Retina (tissue), 1 donor: ENCODE measurements at places on chromosomes 16 and 17.
A peak's percentile ranks its signal among the peaks of the same experiment; 100 is the strongest.

GRCh38 chr16:77359065-77359502 is 75.8 kb downstream of the ADAMTS18 start:
- DNase-seq: no peak

DNA sequence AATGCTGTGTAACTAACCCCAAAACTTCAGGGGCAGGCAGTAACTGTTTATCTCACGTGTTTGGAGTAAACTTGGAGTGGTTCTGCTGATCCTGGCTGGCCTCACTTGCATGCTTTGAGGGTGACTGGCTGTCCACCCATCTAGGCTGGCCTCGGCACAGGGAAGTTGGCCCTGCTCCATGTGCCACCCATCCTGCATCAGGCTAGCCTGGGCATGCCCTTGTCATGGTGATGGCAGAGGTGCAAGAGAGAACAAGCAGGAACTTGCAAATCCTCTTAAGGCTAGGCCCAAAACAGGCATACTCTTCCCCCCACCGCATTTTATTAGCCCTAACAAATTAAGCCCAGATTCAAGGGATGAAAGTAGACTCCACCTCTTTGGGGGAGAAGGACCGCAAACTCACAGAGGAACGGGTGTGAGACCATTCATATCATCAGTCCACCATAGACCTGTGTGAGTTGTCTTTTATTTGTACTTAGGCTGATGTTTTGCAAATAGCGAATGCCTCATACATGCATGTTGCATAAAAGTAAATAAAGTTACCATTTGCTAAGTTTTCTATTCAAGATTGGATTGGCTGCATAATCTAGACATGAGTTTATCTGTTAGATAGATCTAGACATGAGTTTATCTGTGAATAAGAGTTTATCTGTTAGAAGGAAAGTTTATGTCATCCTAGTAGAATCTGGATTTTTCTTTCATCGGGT is 221.0 kb downstream of the CCDC182 start:
- no peak for DNase-seq

DNA sequence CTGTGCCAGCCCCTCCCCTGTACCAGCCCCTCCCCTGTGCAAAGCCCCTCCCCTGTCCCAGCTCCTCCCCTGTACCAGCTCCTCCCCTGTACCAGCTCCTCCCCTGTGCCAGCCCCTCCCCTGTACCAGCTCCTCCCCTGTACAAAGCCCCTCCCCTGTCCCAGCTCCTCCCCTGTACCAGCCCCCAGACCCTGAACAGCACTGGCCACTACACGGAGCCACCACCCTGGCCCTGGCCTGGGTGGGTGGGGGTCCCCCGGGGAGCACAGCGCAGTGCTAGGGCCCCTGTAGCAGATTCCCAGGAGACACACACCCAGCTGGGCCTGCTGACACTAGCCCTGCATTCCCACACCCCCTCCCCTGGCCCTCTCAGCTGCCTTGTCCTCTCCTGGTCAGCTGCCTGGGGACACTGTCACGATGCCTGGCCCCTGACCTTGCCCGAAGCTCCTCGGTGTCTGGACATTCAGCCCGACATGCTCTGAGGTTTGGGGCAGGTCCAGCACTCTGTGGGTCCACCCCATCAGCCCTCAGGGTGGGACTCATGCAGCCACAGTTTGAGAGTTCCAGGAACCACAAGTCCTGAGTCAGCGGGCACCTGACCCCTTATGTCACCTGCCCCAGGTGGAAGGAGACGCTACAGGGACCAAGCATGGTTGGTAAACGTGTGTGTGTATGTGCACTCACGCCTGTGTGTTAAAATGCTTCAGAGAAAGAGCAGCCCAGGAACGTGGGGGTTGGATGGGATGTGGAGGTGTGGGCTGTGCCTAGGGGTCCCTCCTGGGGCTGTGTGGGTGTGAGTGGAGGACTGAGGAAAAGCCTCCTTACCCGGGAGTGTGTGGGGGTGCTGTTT is 114.2 kb downstream of the METRNL start:
- no peak for DNase-seq

DNA sequence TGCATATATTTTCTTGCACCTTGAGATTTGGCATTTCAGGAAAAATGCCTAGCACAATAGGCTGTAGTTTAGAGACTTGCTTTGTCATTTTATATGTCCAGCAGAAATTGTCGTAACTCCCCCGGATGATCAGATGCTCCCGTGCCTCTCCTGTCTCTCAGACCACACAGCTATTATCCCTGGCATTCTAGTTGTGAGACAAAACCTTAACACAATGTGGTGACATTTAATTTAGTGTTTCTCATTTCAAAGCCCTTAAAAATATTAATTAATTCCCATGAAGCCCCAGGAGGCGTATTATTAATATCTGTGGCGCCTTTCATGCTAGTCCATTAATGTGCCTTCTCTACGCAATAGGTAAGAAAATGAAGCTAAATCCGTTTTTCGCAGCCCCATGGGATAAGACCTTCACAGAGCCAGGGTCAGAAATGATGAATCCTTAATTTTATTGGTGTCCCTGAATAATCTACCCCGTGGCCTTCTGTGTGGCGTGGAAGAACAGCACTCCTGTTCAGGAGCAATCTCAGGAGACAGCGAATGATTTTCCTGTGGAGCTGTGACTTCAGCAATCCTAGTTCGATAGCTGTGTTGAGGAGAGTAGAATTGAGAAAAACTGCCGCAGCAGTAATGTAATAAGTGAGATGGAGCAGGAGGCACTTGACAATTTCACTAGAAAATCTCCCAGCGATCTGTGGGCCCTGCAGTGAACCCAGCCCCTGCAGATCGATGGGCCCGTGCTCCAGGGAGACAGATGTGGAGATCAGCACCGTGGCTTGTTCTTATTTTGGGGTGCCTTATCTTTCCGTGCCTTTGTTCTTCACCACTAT is 157.9 kb downstream of the RPTOR start:
- no peak for DNase-seq

DNA sequence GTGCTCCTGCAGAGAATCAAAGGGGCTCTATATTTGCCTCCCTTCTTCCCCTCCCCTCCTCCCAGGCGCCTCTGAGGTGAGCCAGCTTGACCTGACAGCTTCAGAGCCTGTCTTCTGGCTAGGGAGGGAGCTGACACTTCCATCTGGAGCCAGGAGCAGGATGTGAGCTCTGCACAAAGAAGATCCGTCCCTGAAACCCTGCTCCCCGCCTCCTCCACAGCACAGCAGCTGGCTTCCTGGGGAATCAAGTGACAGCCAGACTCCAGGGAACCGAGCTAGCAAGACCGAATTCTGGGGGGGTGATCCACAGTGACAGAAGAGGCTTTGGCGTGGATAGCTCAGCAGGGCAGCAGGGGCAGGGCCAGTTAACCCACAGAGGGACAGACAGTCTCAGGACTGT is 37.2 kb downstream of the CCDC182 start:
- DNase-seq: peak; percentile 85

GRCh38 chr16:22674832-22675191 is 139.2 kb upstream of the HS3ST2 start:
- DNase-seq: no peak
